ENCODE measurements at places on chromosomes 3 and 15. TPM values are rescaled to one million over a fixed set of nuclear protein-coding genes. Genes with fewer than 3 reads are reported as not detected.

- no peak for DNase-seq
These were observed 560.8 kb downstream of the FOXP1 start for GRCh38 chr3:71022551-71023335.

UBAP1L gene
- total RNA-seq, result 1.3 TPM

- DNase-seq, result no peak
These were observed 36.6 kb downstream of the MUC20 start for GRCh38 chr3:195757438-195757770.

GRCh38 chr3:197325773-197326172, 27.4 kb upstream of the DLG1 start:
- DNase-seq, result no peak

DNA sequence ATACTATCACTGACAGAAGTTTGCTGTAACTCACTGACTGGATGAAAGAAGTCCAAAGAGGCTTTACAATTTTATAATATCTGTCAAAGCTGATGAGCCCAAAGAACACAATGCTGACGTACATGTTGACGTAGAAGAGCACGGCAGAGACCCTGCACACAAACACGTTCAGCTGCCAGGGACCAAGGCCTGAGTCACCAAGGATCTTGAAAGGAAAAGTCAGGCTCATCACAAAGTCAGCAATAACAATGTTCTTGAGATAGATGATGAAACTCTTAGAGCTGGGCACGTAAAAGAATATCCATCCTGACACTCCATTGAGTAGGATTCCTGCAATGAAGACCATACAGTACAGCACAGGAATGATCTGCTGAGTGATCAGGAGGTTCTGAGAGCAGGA, 10.9 kb upstream of the GPR171 start:
- no peak for DNase-seq

DNA sequence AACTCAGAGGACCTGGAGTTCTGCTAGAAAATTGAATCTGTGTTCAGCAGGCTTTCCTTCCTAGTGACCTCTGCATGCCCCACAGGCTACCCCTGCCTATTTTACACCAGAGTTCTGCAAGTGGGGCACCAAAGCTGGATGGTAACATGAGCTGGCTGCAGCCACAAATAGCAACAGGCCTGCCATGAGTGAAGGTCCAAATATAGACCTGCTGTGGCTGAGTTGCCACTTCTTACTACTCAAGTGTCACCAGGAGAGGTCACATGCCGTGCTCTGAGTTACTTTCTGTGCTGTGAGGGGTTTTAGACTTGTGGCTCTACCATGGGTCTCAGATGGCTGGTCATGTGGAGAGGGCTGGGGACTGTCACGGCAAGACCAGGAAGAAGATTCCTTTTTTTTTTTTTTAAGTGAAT, at the start of gene FSD2:
Gene FSD2, minus strand, starts transcription at position 76 of the 413 bp plus-strand sequence. CDS start 18,679 bp downstream, outside the sequence.
- DNase-seq, result no peak
